ENCODE measurements at places on chromosomes 2 and 18.

GRCh38 chr2:105872142-105872728 lies 127.5 kb downstream of the NCK2 start:
- no peak for DNase-seq

GRCh38 chr2:36559221-36559942 lies 38.6 kb downstream of the FEZ2 start:
- no peak for DNase-seq

- DNase-seq = no peak
Observed at GRCh38 chr2:207865210-207865609, 95.5 kb upstream of the FZD5 start.

DNA sequence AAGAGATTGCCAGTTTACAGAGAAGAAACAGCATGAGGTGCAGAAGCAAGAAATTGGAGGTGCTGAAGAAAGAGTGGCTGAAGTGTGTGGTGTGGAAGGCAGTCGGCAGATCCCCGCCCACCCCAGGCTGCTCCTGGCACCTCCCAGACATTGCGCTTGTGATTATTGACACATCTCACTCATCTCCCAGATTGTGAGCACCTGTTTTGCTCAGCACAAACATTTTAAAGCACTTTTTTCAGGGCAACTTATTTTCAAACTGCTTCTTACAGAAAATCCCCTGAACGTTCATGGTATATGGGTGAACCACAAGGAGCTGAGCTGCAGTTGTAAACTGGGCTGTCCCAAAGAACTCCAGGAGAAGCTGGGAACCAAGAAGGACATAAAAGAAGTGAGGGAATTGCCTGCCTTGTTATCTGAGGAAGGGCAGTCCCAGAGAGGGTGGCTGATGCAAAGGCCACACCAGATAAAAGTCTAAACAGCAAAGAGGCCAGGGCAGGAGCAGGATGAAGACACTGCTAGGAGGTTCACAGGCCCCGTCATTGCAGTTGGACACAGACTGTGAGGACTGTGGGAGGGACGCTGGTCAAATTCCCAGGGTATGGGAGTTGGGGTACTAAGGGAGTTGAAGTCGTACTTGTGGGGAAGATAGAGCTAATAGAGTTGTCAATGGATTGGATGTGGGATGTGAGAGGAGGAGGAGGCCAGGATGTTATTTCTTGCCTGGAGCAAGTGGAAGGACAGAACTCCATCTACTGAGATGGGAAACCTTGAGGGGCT lies 65.1 kb downstream of the INPP4A start:
- DNase-seq = no peak

GRCh38 chr2:15745350-15745749 lies 153.7 kb downstream of the DDX1 start:
- no peak for DNase-seq

GRCh38 chr2:71743995-71744675 lies 290.8 kb downstream of the DYSF start:
- no peak for DNase-seq

GRCh38 chr2:152134488-152135280 lies 35.8 kb upstream of the CACNB4 start:
- DNase-seq = peak; percentile 75

DNA sequence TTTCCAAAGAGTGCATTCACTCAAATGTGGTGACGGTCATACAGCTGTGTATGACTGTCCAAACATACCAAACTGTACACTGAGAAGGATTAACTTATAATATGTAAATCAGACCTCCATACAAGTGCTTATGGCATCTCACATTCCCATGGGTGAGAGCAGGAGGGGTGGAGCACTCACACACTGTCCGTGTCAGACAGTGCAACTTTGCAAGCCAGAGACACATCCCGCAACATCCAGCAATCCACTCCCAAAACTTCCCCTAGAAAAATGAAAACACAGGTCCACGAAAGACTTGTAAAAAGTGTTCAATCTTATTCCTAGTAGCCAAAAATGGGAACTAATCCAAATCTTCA lies 36.4 kb downstream of the FAM168B start:
- no peak for DNase-seq

- no peak for DNase-seq
Observed at GRCh38 chr2:88071365-88071764, 3.7 kb downstream of the SMYD1 start.

DNA sequence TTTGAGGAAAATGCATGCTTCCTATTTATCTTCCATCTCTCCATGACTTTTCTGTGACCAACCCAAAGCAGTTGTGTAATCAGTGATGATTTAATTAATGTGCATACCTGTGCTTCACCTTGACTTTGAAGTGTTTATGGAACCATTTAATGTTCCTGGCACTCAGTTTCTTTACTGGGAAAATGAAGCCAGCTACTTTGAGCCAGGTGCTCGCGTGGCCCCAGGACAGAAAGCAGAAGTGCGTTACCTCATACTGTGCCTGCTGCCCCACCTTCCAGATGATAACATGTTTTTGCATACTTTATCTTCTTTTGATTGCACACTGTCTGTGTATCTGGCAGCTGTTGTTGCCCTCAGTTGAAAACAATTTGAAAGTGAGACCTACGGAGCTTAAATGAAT lies 61.3 kb downstream of the PMAIP1 start:
- no peak for DNase-seq

- DNase-seq = peak; percentile 77
Observed at GRCh38 chr2:120680136-120680761, 55.4 kb upstream of the GLI2 start.

DNA sequence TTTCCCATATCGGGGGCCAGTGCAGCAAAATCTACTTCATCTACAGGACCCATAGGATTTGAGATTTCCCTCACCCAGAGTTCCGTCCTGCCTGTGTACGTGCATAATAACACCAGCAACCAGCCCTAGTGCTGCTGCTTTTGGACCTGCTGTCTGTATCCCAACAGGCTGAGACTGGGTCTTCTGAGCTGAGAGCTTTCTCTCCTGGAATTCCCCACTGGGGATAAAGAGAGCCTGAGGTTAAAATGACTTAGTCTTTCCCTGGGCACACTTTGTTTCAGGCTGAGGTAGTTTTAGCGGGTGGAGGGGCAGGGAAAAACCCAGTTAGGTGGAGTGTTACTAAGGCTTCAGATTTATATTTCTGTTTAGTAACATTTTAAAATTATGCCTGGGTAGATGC lies 62.5 kb downstream of the SERTAD2 start:
- DNase-seq = peak; percentile 7

- DNase-seq = no peak
Observed at GRCh38 chr2:27088634-27089033, 2.1 kb downstream of the KHK start.

DNA sequence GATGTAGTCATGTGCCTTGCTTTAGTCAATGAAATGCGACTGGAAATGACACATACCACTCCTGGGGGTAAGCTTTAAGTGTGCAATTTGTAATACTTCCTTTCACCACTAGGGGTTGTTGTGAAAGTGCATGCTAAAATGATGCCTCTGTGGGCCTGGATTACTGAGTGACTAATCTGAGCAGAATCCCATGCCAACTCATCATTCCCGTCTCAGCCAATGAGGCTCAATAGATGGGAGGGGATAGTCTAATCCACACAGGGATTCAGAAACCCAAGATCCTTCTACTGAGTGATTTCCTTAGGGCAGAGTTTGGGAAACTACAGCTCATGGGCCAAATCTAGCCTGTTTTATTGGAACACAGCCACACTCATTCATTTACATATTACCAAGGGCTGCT lies 54.0 kb downstream of the HRH4 start:
- peak; percentile 62 for DNase-seq

- no peak for DNase-seq
Observed at GRCh38 chr2:66525606-66526005, 90.7 kb downstream of the MEIS1 start.

GRCh38 chr2:51511002-51511401 lies 479.1 kb upstream of the NRXN1 start:
- DNase-seq = no peak

DNA sequence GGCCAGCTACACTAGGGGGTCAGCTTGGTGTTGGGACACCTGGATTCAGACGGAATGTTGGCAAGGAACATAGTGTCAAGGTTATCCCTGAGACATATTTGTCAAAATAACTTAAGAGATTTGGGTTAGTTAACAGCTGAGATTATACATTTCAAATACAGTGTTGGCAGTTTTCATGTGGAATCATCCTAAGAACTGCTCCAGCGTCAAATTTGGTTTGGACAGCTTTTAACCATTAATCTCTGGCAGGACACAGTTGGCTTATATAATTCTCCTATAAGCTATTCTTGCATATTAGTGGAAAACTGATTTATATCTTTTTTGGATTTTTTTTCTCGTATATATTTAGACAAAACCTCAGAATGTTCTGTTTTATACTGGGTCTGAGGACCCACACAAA lies 132.2 kb downstream of the CCDC85A start:
- no peak for DNase-seq

GRCh38 chr2:170307555-170308351 lies 129.8 kb downstream of the MYO3B start:
- DNase-seq = no peak

GRCh38 chr2:45833301-45833967 lies 182.0 kb downstream of the PRKCE start:
- no peak for DNase-seq

DNA sequence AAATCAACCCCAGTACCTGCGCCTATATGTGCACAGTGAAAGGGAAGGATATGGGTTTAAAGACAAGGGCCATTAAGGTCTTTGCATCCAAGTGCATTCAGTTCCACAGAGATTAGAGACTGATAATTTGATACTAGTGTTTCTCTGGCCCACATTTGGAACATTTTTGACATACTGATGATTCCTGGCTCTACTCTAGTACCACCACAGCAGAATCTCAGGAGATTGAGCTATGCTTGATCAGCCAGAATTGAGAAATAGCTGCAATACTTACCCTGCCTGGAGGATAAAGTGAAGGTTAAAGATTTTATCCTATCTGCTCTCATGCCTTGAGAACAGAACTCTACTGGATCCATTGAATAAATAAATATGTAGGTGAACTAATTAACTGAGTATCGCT lies 1267.8 kb downstream of the SUCLG1 start:
- DNase-seq = no peak

- DNase-seq = no peak
Observed at GRCh38 chr2:204272610-204273287, 272.5 kb upstream of the PARD3B start.

GRCh38 chr2:98664323-98664722 lies 55.9 kb downstream of the UNC50 start:
- DNase-seq = peak; percentile 60

GRCh38 chr2:46690825-46691224 lies 211.5 kb downstream of the TMEM247 start:
- DNase-seq = peak; percentile 37

GRCh38 chr2:201458381-201458780 lies 6.8 kb downstream of the STRADB start:
- DNase-seq = no peak

- DNase-seq = no peak
Observed at GRCh38 chr2:75311521-75311920, 112.2 kb upstream of the TACR1 start.

- DNase-seq = no peak
Observed at GRCh38 chr2:45438872-45439665, 172.0 kb downstream of the SRBD1 start.

- DNase-seq = no peak
Observed at GRCh38 chr2:132632000-132632649, 37.9 kb downstream of the LYPD1 start.

- no peak for DNase-seq
Observed at GRCh38 chr2:190809139-190809764, 71.4 kb upstream of the GLS start.

- no peak for DNase-seq
Observed at GRCh38 chr2:7919510-7919909, 762.3 kb upstream of the ID2 start.

DNA sequence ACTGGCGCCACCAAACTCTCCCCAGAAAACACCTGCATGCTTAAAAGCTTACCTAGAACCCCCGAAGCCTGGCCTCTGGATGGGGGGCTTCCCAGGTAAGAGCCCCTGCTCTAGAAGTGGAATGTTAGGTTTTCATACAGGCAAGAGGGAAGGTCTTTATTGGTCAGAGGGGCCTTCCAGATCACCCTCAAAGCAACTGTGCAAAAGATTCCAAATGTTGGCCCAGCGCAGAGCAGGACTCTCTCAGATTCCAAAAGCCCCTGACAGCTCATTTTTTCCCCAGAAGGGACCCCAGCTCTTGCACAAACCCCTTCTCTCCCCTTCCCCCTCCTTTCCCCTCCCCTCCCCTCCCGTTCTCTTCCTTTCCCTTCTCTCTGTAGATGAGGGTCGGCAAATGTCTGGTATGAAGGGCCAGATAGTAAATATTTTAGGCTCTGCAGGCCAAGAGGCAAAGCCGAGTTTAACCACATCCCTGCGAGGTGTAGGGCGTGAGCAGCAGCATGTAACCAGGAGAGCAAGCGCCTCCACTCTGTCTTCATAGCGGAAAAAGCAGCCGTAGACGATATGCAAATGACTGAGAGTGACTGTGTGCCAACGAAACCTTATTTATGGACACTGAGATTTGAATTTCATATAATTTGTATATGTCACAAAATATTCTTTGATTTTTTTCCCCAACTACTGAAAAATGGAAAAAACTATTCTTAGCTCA lies 116.9 kb downstream of the SMAD7 start:
- DNase-seq = peak; percentile 76

- DNase-seq = no peak
Observed at GRCh38 chr2:24123922-24124580, 782 bp downstream of the FAM228B start.

DNA sequence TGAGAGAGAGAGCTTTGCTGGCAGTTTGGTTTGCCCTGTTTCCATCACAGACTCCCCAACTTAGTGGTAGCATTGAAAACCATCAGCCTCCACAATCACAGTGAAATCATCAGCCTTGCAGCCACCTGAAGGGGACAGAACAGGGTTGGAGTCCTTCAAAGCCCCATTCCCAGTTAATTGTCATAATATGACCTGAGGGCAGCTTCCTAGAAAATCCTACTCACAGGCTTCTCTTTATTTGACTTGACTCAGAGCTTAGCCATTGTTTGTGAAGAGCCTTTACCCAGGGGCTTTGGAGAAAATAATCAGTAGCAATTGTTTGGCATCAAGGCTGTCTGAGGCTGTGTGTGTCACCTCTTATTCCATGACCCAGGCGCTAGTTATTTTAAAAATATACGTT lies 308.7 kb downstream of the CBLN2 start:
- no peak for DNase-seq

GRCh38 chr2:232147440-232148077 lies 186.0 kb downstream of the DIS3L2 start:
- DNase-seq = no peak

DNA sequence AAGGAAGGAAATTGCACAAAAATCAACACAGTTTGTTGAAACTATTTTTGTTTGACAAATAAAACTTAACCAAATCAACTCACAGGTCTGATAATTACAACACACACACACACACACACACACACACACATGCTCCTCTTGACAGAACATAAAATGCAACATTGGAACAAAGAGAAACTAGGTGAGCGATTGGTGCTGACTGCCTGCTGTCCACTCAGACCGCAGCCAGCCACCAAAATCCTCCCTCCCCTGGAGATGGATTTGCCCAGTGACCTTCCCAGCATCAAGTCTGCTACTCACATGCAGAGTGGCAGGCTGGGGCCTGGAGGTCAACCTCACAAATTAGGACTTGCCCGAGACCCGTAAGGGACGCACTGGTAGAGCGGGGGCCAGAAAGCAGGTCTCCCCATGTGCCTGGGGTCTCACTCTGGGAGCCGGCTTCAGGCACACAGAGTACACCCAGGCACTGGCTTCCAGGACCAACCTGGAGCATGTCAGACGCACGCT lies 61.4 kb downstream of the DIPK1C start:
- DNase-seq = no peak

All from activated CD4-positive, alpha-beta T cell treated with anti-CD3 and anti-CD28 coated beads, Interleukin-2, Interleukin-4, amounts not matched to agents 100 ng/mL and 50 ng/mL, durations not matched to agents 16 hours and 8 hours (primary cell).